Stimulated activated CD4-positive, alpha-beta T cell treated with anti-CD3 and anti-CD28 coated beads, Interleukin-2, amount 100 ng/mL, for 24 hours (primary cell): ENCODE measurements at places on chromosomes 1 and 21.

DNA sequence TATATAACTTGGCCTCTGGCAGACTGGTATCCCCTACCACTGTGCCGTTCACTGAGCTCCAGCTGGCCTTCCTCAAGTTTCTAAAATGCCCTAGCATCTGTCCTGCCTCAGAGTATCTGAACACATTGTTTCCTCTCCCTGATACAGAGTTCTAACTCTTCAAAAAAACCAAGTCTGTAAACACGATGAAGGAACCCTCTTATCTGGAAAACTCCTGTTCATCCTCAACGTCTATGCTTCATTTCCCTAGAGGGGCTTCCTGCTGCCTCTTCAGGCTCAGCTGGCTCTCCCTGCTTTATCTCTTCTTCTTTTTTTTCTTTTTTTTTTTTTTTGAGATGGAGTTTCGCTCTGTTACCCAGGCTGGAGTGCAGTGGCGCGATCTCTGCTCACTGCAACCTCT lies 5.6 kb downstream of the BSDC1 start:
- no peak for DNase-seq

- DNase-seq = peak; percentile 65
These were observed 33.8 kb upstream of the RPL11 start for GRCh38 chr1:23657659-23658275.

- no peak for DNase-seq
These were observed 9.2 kb downstream of the LBR start for GRCh38 chr1:225418598-225418997.

DNA sequence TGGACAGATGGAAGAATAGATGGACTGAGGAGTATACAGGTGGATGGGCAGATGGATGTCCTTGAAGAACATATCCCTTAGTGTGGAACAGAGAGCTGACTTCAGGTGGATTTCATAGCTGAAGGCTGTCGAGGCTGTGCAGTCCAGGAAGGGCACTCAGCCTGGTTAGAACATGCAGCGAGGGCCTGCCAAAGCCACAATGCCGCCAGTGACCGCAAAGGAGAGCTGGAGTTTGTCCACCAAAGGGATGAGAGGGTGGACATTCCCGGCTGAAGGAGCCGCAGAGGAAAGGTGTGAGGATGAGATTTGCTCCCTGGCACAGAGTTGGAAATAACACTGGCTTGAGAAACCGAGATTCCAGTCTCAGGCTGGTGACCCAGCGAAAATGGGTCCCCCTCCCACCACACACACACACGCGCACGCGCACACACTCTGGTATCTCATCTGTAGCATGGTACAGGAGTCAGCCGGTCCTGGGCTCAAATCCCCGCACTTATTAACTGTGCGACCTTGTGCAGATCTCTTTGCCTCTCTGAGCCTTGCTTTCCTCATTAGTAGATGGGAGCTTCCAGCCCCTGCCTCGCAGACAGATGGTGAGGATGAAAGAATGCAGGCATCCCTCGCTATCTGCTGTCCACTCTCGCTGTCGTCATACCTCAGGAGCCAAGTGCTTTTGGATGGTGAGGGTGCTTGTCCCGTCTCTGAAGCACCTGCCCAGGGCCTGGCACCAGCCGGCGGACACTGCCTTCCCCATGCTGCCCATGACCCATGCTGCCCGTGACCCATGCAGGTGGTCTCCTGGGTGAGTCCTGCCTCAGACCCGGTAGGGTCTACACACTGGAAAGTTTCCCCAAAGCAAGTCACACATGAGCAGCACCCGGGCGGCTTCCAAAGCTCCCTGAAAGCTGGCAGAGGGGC lies 26.8 kb upstream of the EFHD2 start:
- no peak for DNase-seq

DNA sequence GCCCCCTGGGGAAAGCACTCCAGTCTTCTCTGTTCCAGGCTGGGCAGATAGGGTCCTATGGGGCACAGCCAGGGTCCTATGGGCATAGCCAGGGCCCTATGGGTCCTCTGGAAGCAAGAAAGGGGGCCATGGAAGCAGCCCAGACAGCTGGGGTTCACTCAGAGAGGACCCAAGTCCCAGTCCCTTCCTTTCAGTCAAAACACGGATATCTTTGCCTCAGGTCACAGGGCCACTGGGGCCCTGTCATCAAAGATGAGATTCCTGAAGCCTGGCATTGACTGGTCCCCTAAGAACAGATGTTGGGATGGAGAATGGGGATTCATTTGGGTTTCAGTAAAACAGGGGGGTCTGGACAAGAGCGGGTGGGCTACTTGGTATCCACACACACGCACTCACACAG lies 8.5 kb downstream of the IGSF8 start:
- DNase-seq = no peak

DNA sequence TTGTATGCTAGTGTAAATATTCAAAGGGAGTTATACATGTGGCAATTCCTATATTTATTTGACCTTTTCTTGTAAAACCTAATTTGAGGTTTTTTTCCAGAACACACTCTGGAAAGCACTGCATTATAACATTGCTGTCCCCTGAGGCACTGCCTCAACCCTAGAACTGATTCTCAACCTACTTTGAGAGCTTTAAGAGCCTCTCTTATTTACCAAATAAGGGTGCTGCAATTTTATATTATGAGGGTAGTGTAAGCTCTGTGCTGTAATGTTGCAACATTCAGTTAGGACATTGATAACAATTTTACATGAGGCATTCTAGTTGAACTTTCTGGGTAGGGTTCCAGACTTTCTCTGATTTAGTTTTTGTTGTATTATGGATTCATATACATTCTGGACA lies 302.2 kb upstream of the DEPDC1 start:
- DNase-seq = no peak

DNA sequence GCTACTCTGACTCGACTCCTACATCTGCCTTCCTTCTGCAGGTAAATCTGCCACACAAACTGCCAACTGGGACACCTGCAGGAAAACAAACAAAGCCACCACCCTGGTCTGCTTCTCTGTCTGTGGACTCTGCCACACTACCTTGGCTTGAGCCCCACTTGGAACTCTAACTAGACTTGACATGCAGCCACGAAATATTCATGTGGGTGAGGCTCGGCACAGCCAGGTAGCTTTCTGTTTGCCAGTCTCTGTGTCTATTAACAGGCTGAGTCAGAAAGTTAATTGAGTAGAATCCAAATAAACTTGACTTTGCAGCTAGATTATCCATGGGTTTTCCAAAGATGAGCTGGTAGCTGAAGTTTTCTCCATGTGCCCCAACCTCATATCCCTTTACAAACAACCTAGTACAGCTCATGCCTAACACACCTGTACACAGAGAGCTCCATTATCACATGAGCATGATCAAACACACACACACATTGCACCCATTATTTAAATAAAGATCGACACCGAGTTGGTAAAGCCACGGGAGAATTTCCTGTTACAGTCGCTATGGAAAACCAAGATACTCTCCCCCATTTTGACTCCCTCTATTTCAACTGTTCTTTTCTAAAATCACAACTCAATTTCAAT lies 808 bp downstream of the C1orf116 start:
- DNase-seq = no peak
